GM23338 (cell line): ENCODE measurements at places on chromosomes 1 and 21. TPM values are rescaled to one million over a fixed set of nuclear protein-coding genes. Genes with fewer than 3 reads are reported as not detected.

DNA sequence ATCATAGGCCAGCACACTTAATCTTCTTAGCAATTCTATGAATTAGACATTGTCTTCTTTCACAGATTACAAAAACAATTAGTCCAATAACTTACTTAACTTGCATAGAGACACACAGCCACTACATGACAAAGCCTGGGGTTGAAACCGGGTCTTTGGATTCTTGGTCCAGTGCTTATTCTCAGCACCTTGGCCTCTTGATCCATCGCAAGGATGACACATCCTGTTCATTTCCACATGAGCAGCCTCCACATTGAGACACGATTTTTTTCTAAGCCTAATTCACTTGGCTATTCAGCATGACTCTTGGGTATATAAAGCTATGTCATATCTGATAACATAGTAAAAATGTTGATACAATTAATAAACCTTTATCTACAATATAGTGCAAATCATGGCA, 221.0 kb upstream of the FOXD3 start:
- DNase-seq, result no peak
- no peak overlapping the region for H3K4me3 ChIP-seq
- H3K36me3 ChIP-seq, result no peaks in the 10 kb centered on the region
- H3K27ac ChIP-seq, result no peak overlapping the region

- H3K4me1 ChIP-seq, result 0 out of 2 replicates have a peak, but pooled peaks cover 11% of the 10 kb centered on the region
- H3K27me3 ChIP-seq, result no peaks in the 10 kb centered on the region
- DNase-seq, result no peak
- H3K4me3 ChIP-seq, result no peak overlapping the region
Observed at GRCh38 chr1:57489358-57490036, 65.6 kb upstream of the DAB1 start.

Gene C8A
- total RNA-seq, result not detected in 2 replicates

Gene KISS1
- total RNA-seq, result 0.70 TPM in 1 of 2 replicates, not detected in the other

Gene TACSTD2
- 1.4 and 1.5 TPM in 2 replicates for total RNA-seq

Gene NOTCH2NLA
- total RNA-seq, result 12.1 and 13.4 TPM in 2 replicates
